ENCODE measurements at places on chromosomes 5 and 9. TPM values are rescaled to one million over a fixed set of nuclear protein-coding genes. Genes with fewer than 3 reads are reported as not detected.

GRCh38 chr9:18766989-18767550 lies 265.9 kb downstream of the SAXO1 start:
- DNase-seq = no peak

SPATA31C1 gene
- total RNA-seq = not detected

DNA sequence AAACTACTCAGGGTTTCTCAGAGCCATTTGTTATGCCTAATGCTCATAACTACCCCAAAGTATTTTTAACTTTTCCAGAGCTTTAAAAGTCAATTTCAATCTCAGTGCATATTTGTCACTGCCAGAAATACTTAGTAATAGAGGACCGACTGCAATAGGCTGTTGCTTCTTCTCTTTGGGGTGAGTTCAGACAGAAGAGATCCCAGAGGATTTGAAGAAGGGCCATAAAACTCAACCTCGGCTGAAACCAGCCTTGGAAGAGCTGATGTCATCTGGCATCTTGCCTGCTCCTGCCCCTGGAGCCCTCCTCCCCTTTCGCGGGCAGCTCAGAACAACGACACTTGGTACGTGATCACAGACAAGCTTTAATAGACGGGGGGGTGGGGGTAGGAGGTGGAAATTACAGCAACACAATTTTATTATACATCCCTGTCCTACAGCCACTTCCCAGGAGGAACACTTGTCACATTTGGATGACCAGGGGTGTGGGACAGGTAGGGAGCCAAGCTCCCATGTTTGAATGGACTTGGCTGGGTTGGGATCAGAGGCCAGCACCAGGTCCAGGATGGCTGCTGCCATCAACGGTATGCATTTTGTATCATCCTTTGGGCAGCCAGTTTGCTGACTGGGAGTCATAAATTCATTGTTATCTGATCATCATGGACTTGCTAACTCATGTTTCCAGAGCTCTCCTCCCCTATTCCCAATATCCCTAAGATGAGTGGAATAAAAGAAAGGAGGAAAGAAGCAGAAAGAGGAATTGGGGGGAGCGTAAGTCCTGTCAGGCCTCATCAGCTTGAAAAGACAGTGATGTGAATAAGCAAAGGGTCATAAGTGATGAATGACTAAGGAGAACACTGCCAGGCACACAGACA lies 186.6 kb upstream of the PANK3 start:
- DNase-seq = no peak

LTC4S gene
- total RNA-seq = 7.6 TPM

Data from Right ventricle myocardium superior (tissue), 1 donor.